ENCODE measurements at places on chromosomes 13 and 19.
A peak's percentile ranks its signal among the peaks of the same experiment; 100 is the strongest.

DNA sequence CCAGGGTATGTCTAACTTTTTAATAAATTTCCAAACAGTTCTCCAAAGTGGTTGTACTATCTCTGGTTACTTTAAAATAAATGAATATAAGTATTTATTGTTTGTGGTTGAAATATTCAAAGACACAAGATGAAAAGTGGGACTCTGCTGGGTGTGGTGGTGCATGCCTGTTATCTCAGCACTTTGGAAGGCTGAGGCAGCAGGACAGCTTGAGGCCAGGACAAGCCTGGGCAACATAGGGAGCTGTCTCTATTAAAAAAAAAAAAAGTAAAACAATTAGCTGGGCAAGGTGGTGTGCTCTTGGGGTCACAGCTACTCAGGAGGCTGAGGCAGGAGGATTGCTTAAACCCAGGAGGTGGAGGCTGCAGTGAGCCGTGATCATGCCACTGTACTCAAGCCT, 10.4 kb downstream of the PNMA8A start:
- DNase-seq = no peak

DNA sequence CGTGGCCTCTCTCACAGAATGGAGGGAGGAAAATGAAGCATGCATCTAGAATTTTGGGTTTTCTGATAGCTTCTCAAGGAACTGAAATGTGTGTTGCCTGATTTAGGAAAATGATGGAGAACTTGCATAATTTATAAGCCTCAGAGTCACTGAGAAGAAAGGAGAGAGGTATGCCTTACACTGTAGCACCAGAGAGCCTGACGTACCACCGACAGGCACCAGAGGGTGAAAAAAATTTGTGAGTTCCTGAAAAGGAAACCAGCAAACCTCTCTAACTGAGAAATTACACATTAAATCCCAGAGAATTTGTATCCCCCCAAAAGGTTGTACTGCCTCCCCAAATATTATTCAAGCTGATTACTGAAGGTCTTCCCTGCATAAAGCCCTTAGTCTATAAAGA, 915.3 kb upstream of the SLITRK6 start:
- no peak for DNase-seq

DNA sequence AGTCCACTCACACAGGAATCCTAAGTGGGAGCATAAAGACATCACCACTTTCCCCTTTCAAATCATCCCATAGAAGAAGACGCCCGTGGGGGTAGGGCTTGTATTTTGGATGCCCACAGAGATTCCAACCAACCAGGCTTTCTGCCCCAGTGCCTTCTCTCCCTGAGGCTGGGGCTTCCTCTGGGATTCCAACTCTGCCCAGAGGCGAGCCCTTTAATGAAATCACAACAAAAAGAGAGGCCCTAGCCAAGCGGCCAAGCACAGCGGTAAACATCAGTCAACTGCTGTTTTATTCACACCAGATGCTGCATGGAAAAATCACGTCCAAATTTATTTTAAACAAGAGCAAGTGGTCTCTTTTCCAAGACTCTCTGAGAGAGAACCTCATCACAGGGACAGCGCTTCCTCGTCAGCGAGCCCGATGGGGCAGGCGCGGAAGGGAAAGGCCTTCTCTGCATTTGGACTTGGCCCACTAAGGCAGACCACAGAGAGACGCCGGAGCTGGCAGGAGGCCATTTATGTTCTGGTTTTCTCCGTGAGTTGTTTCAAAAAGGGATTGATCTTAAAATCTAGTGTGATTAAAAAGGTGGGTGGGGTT, 31.5 kb downstream of the ADPRHL1 start:
- DNase-seq = no peak

GRCh38 chr13:33228648-33229445, 56.7 kb downstream of the STARD13 start:
- DNase-seq = no peak

- DNase-seq = no peak
Measured at GRCh38 chr19:40157059-40157458, 34.2 kb upstream of the MAP3K10 start.

DNA sequence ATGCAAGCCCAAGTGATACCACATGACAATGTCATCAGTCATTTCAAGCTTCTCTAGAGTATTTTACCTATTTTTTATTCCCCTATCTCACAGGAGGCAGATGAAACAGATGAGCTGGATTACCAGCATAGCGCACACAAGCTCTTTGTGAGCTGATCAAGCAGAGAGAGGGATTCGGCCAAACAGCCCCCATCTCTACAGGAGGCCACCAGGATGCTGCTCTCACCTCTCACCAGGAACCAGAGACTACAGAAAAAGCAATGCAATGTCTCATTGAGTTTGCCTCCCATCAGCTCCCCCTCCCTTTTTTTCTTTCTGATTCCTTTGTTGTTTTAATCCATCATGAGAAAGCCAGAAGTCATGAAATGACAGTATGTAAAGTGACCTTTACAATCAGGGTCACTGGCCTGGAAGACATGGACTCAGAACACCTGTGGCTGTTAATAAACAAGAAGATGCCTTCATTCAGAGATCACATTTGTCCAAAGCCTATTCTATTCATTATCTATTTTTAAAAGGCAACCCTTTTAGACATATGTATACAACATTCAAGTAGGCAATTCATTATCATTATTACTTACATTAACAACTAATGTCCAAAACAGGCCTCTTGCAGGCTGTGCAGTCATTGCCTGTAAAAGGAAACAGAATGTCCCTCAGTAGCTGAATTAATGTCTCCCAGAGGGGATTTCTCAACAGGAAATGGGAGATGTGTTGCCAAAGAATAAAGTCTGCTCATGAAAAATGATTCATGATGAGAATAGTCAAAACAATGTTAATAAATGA, 656.6 kb downstream of the TBC1D4 start:
- DNase-seq = no peak

DNA sequence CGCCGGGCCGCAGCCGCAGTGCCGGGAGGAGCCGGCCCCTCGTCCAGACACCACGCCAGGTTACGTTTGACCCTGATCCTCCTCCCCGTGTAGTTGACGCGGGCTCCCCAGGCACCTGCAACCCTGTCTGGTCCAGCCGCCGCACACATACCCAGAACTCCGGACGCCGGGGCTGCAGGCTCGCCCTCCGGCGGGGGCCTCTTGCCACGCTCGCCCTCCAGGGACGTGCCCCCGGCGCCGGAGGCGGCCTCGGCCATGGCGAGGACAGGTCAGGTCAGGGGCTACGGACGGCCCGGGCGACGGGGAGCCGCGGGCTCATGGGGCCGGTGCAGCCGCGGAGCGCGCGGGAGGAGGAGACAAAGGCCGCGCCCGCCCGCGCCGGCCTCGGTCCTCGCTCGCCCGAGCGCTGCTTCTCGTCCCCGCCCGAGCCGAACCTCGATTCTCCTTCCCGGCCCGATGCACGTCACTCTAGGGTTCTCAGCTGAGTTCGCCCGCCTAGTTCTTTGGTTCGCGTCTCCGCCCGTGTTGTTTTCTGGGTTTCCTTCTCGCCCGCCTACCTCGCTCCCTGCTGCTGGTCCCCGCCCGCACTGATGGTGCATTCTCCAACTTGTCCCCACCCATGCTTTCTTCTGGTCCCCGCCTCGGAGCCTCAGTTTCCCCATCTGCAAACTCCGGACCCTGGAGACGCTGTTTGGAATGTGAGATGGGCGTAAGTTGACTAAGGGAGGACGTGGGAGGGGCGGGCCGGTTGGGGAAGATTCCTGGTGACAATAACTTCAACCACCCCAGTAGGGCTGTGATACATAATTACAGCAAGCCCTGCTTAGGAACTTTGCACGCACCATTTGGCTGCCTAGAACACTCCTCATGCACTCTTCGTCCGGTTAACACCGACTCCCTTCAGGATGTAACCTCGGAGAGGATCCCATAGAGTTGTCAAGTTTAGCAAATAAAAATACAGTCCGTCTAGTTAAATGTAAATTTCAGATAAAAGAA, at the start of gene ANO8:
ANO8 (minus strand) TSS at position 442 of the 996 bp plus-strand sequence; CDS start at position 257, 185 bp downstream.
- DNase-seq = peak; percentile 97

DNA sequence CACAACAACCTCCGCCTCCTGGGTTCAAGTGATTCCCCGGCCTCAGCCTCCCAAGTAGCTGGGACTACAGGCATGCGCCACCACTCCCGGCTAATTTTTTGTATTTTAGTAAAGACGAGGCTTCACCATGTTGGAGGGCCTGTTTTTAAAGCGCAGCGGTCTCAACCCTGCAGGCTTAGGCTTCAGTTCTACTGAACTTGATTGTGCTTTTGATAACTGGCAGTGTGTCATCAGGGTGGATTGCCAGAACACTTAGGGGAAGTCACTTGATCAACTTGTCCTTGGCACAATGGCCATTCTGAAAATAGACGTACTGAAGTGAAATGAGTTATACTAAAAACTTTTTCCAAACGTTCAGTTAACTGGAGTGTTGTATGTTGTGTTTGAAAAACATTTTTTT, 472.2 kb downstream of the KLF5 start:
- no peak for DNase-seq

Data from mesenteric fat pad (tissue), 1 donor.